ENCODE measurements at places on chromosomes 16 and 17.
A peak's percentile ranks its signal among the peaks of the same experiment; 100 is the strongest.

DNA sequence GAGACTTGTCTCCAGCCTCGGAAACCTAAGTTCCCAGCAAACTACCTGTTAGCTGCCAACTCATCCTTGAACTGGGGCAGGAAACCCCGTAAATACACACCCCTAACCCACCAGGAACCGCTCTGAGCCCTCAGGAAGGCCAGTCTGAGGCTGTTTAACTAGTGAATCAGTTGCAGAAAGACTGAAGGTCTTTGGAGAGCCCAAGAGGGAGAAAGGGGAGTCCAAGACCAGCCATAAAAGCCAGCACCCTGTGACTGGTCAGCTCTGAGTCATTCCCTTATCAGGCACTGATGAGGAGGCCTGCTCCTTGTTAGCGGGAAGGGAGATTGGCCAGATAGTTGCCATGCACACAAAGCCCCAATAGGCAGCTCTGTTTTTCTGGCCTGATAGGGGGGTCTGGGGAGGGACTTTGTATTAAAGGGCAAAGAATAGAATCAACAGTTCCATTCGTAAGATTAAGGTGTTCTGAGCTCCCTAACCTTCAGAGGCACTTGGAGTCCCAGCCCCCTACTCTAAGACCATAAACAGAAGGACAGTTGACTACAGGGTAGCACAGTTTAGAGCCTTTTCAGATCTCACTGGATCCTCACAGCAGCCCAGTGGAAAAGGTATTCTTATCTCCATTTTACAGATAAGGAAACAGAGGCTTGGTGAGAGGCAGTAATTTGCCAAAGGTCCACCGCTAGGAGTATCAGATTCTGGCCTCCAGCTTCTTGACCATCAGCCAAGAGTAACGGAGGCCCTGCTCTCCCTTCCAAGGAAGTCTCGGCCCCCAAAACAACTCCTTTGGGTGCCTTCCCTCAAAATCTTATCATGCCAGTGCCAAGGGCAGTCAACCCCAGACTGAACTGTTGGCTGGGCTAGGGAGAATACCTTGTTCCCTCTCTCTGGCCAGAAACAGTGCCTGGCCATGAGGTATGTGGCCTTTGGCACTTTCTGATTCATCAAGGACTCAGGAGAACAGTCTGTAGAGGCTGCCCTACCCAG lies 2.2 kb upstream of the KRT19 start:
- DNase-seq: no peak

DNA sequence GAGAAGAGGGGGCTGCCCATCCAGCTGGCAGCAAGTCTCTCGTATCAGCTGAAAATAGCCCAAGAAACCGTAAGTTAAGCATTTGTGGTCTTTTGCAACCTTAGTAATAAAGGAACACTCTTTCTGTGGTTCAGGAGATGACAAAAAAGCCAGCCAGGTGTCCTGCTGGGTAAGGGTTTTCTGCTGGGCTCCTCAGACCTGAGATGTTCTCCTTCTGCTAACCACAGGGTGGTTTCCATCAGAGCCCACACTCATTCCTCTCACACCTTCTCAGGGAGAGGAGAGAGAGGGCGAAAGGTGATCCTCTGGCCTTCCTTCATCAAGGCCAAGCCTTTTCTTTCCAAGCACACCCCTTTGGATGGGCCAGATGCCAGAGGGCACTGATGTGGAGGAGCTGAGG lies 70.7 kb downstream of the TEX14 start:
- no peak for DNase-seq

- DNase-seq: no peak
These were observed 103.4 kb downstream of the IRF8 start for GRCh38 chr16:86002178-86002900.

DNA sequence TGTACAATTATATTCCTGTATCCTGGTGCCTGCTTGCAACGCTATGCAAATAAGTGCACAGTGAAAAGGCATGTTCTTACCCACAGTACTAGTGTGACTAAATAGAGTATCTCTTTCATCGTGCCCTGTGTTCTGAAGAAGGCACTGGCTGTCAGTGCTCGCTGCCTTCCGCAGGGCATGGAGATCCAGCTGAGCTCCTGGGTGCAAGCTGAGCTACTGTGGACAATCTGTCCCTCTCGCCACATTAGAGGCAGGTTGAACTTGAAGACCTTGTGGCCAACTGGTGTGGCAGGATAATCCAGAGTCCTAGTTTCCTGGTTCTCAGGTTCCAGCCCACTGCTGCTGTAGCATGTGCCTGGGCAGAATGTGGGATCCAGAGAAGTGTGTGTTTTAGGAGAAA lies 1.9 kb upstream of the ST6GALNAC1 start:
- DNase-seq: no peak

DNA sequence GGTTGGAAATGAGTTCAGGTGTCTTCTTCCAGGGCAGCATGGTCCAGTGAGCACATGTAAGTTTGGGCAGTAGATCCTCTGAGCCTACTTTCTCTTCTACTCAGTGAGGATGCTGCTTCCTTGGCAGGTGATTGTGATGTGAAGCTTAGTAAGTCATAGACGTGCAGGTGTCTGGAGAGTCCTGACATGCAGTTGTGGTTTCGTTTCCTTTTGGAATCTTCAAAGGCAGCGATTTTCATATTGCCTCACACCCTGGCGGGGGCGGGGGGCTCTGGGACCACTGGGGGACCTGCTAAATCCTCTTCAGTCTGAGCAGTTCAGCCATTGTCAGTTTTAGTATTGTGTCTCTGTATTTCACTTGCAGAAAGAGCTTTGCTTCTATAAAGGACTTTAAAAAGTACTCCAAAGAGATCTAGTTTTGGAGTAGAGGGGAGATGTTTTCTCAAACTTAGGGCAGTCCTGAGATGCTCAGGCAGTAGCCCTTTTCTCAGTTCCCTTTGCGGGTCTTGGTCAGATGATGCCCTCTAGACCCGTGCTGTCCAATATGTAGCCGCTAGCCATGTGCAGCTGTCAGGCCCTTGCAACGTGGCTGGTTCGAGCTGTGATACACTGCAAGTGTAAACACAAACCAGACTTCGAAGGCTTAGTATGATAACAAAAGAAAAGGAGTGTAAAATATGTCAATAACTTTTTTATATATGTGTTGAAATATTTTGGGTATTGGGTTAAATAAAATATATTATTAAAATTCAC lies 4.0 kb upstream of the CDK5R1 start:
- DNase-seq: no peak

DNA sequence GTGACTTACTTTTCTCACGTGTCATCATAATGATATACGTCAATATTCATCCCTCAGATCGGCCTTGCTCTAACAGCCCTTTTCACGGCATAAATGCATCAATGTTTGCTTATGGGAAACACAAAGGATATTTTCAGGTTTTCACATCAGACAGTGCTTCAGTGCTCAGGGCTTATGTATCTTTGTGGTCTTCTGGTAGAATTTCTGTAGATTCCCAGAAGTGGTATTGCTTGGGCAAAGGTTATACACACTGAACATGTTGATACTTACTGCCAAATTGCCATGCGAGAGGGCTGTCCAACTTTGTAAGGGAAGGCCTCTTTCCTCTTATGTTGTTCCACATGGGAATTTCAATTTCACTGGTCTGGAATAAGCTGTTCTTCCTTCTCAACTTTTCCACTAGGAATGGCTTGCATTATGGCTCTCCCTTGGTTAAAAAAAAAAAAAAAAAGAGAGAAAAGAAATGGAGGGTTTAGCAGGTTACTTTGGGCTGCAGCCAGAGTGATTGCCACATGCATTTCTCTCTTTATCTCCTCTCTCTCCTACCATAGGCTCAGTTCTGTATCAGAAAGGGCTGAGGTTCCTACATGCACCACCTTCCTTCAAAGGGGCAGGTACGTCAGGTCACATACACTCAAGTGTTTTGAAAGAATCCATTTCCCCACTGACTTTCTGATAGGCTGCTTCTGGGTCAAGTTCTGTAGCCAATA lies 19.3 kb downstream of the DHODH start:
- no peak for DNase-seq

DNA sequence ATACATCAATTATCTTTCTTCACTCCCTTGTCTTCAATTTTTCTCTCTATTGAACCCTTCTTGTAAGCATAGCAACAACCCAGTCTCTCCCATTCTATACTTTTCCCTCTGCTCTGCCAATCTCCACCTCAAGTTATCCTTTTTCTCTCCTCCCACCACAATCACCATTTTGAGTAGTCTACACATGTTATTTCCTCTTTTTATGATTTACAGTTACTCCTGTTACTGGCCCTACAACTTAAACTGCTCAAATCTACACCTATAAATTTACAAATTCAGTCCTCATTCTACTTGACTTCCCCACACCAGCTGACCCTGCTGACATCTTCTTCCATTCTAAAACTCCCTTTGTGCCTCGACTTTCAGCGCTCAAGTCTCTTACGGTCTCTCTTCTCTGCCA lies 84.6 kb downstream of the SPAG9 start:
- no peak for DNase-seq

- peak; percentile 81 for DNase-seq
These were observed 26.2 kb downstream of the ANKRD40 start for GRCh38 chr17:50681263-50682200.

GRCh38 chr16:17364319-17365210 lies 106.2 kb downstream of the XYLT1 start:
- DNase-seq: peak; percentile 35

DNA sequence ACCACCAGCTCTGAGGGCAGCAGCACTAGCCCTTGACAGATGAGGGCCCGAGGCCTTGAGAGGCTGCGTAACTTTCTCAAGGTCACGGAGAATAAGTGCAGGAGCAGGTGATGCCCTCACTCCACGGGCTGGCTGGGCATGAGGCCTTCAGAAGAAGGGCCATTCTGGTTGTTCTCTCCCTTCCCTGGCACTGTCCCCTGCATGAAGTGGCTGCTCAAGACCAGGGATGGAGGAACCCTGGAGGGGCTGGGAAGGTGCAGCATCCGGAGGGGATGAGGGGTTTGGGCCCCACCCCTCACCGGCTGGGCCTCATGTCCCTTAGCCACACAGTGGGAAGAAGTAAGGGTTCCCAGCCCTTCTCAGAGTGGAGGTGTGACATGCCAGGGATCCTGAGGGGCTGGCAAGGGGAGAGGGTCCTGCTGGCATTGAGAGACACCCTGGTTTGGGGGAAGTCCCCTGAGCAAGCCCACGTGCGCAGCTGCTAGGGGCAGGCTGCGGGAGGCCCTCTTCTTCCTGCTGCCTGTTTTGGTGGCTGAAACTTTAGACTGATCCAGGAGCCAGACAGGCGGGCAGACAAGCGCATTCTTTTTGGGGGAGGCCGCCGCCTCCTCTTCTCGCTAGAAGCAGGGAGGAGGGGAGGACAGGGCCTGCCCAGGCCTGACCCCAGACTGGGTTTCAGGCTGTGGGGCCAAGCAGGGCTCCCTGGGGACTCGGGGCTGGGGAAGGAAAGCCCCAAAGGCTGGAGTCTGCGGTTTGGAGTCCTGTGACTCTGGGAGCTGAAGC lies 74.0 kb downstream of the N4BP1 start:
- DNase-seq: peak; percentile 86
